ENCODE measurements at places on chromosomes 4 and X. TPM values are rescaled to one million over a fixed set of nuclear protein-coding genes. Genes with fewer than 3 reads are reported as not detected.

Gene GAGE13
- not detected for total RNA-seq

Gene GC
- not detected for total RNA-seq

Gene HS6ST2
- total RNA-seq: 39.1 TPM

Gene SULT1B1
- not detected for total RNA-seq

Gene GASK1B
- 83.1 TPM for total RNA-seq

Gene GLRA3
- 0.09 TPM for total RNA-seq

Gene MAGED4
- 2.7 TPM for total RNA-seq

Gene FRMPD3
- not detected for total RNA-seq

Gene RBM47
- 40.2 TPM for total RNA-seq

Gene SRPX2
- 39.8 TPM for total RNA-seq

Gene PLXNA3
- 7.1 TPM for total RNA-seq

Gene PRDM8
- total RNA-seq: 10.2 TPM

Gene TMEM144
- total RNA-seq: 229 TPM

Gene QRFPR
- not detected for total RNA-seq

Gene CLRN2
- total RNA-seq: not detected

Gene IL2
- not detected for total RNA-seq

Gene PITX2
- total RNA-seq: 0.95 TPM

Gene XK
- total RNA-seq: 0.62 TPM

Gene DKK2
- not detected for total RNA-seq

Gene RXFP1
- total RNA-seq: not detected

Gene CASP3
- 63.6 TPM for total RNA-seq

Gene XAGE3
- total RNA-seq: not detected

Gene MAGIX
- total RNA-seq: 0.89 TPM

Gene VGLL1
- not detected for total RNA-seq

Gene TRMT10A
- total RNA-seq: 13.0 TPM

Gene CSAG3
- total RNA-seq: not detected

Gene SYTL4
- 7.4 TPM for total RNA-seq

Gene OPHN1
- total RNA-seq: 3.0 TPM

Gene EVC2
- total RNA-seq: not detected

Gene PDLIM3
- 7.8 TPM for total RNA-seq

Gene WNK3
- total RNA-seq: 0.67 TPM

Gene LRRC66
- 0.12 TPM for total RNA-seq

Gene SMPX
- 0.52 TPM for total RNA-seq

Gene XAGE1A
- not detected for total RNA-seq

Gene PCDH18
- 0.46 TPM for total RNA-seq

Gene SLC16A2
- 1.2 TPM for total RNA-seq

Gene GABRQ
- 0.06 TPM for total RNA-seq

Gene IQCM
- total RNA-seq: 0.52 TPM

Gene TMEM271
- total RNA-seq: not detected

Gene UBQLN2
- 18.1 TPM for total RNA-seq

Gene LRIT3
- not detected for total RNA-seq

Gene MID2
- 3.1 TPM for total RNA-seq

Gene PROM1
- total RNA-seq: 0.27 TPM

Gene CTAG1B
- total RNA-seq: not detected

Gene UCHL1
- total RNA-seq: 3,041 TPM

Gene ZAR1
- total RNA-seq: not detected

Gene TLR7
- not detected for total RNA-seq

Gene MAGEA4
- total RNA-seq: not detected

Gene MCF2
- total RNA-seq: 0.05 TPM

Gene PAK3
- 73.3 TPM for total RNA-seq
